Stimulated activated CD8-positive, alpha-beta memory T cell treated with anti-CD3 and anti-CD28 coated beads, Interleukin-7, amount 100 ng/mL, for 1 hour (primary cell): ENCODE measurements at places on chromosomes 5 and 9.

GRCh38 chr5:125176005-125176390 lies 429.6 kb upstream of the ZNF608 start:
- no peak for DNase-seq

DNA sequence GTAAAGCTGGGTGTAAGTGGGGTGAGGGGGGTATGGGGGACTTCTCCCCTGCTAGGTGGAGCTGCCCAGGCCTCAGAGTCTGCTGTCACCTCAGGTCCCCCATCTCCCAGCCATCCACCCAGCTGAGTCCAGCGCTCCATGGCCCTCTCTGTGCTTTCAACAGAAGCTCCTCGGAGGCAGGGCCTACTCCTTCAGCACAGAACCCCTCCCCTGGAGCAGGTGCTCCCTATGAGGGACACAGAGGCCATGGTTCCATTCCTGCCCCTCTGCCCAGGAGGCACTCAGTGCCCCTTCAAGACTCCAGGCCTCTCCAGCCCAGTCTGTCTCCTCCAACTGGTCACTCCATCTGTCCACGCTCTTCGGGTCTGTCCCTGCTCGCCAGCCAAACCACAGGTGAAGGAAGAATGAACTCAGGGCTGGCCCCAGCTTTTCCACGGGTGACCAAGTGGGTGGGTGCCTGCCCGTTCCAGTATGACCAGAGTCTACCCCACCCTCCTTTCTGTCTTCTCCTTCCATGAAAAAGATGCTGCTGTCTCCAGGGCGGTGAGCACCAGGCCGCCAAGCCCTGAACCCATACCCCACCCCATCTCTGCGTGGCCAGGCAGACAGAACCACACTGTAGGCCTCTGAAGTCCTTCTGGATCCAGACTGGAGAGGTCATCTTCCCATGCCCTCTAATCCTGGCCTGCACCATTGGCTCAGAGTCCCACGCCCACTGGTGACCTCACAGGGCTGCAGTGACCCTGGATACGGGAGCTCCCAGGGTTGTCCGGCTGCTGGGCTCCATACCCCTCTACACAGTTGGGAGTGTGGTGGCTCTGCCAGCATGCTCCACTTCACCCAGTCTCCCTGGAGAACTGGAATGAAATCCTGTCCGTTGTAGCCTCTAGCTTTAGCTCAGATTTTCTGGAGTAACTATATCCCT lies 11.9 kb downstream of the GBGT1 start:
- DNase-seq: no peak

- no peak for DNase-seq
Measured at GRCh38 chr5:180540050-180540694, 46.0 kb downstream of the CNOT6 start.

- no peak for DNase-seq
Measured at GRCh38 chr5:169583101-169583423, 511 bp upstream of the SPDL1 start.

DNA sequence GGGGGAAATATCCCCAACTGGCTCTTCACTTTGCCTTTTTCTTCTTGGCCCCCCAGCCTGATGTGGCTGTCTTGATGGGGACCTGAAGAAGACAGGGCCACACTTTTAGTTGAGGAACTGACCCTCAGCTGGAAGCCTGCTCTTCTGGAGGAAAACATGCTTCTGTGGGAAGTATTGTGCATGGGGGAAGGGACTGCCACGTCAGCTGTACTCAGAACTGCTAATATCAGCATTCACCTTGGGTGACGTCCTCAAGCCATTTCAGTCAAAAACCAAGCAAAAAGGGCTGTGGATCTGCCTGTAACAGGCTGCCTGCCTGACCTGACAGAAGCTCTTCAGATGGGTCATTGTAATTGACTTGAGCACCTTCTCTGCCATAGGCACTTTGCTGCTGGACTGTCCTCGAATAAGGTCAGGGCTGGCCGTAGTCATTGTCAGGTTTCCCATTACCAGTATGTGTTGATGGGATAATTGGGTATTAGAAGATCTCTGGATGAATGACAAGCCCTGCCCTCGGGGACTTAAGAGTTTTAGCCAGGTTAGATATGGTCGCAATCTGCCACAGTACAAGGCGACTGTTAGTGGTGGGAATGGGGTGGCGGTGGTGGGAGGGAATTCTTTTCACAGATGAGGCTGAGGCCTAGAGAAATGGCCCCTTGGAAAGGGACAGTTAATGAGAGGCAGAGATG lies 10.4 kb downstream of the RAI14 start:
- DNase-seq: no peak

- DNase-seq: no peak
Measured at GRCh38 chr5:177109810-177110209, 23.1 kb downstream of the FGFR4 start.

- no peak for DNase-seq
Measured at GRCh38 chr5:34858790-34859189, 19.8 kb downstream of the TTC23L start.

- no peak for DNase-seq
Measured at GRCh38 chr9:76266649-76267283, 127.5 kb downstream of the RFK start.

- no peak for DNase-seq
Measured at GRCh38 chr9:133468777-133469421, 9.1 kb downstream of the CACFD1 start.

- no peak for DNase-seq
Measured at GRCh38 chr5:17069995-17070511, 134.0 kb upstream of the MYO10 start.

DNA sequence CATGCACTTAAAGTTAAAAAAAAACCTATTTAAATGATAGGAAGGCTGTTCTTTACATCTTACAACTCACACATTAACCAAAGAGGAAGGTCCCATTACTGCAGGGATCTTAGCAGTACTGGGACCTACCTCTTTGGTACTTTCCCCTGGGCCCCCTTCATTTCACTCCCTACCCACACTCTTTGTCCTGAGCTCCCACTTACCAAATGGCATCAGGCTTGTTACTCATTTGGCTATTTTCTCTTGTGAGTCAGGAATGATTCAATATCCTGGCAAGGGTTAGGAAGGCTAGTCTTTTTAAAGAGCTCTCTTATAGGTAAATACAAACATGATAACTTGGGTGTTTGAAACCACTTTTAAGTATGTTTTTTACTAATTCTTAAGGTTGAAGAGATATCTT lies 117.4 kb upstream of the ELL2 start:
- no peak for DNase-seq

DNA sequence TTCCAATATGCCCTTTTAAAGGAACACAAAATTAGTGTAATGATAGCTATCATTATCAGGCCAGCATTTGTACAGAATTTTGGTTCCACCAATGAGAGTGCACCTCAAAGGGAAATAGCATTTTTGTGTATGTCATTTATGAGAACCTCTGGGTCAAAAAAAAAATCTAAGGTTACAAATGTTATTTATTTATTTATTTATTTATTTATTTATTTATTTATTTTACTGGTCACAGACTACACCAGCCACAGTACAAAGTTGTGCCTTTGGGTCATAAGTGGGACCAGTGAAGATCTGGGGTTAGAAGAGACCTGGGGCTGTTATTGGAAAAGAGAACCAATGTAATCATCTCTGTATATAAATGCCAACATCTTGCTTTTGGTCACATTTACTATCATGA lies 523.9 kb downstream of the CETN3 start:
- no peak for DNase-seq

DNA sequence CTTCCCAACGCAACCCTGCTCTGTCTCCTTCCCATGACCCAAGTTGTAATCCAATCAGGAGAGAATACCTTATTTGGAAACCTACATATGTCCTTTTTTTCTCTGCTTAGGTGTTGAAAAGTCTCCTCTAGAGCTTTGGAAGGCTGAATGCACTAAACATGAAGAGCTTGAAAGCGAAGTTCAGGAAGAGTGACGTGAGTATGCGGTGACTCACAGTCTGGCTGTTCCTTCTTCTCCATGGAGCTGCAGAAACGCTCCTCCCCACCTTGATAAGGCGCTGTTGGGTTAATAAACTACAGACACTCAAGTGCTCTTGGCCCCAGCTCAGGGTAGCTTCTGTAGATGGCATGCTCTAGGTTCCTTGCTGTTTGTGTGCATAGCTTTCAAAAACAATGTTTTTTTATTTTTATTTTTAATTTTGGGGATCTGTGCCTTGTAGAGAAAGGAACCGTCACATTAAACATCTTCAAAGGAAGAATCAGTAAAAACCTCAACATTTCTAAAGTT lies 30.7 kb downstream of the RAI14 start:
- no peak for DNase-seq

DNA sequence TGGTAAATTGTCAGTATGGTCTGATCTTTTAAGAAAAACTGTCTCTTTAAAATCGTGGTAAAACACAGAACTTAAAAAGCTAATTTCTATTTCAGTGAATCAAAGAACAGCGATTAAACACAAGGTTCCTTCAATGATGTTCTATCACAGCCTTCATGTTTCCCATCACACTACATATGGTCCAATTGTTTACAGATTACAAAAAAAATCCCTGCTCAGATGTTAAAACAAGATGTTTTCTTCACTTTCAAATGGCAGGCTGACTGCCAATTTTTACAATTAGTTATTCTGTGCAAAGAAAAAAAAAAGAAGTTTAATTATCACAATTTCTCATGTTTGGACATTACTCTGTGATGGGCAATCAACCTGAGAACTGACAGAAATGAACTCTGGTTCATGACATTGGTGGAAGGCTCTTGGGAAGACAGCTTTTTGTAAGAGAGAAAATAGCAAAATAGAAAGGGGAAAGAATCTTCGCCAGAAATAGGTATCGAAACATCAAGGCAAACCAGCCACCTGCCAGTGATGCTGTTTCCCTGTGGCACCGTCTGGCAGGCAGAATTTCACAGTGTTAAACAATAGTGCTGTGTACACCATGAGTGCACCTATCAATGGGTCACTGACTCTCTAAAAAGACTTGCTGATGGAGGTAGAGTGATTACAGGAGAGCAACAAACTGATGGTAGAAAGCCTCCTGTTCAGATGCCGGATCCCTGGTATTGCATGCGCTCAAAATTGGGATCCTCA lies 1020.0 kb upstream of the ARRDC3 start:
- no peak for DNase-seq

- no peak for DNase-seq
Measured at GRCh38 chr9:33453999-33454660, 6.7 kb upstream of the AQP3 start.

DNA sequence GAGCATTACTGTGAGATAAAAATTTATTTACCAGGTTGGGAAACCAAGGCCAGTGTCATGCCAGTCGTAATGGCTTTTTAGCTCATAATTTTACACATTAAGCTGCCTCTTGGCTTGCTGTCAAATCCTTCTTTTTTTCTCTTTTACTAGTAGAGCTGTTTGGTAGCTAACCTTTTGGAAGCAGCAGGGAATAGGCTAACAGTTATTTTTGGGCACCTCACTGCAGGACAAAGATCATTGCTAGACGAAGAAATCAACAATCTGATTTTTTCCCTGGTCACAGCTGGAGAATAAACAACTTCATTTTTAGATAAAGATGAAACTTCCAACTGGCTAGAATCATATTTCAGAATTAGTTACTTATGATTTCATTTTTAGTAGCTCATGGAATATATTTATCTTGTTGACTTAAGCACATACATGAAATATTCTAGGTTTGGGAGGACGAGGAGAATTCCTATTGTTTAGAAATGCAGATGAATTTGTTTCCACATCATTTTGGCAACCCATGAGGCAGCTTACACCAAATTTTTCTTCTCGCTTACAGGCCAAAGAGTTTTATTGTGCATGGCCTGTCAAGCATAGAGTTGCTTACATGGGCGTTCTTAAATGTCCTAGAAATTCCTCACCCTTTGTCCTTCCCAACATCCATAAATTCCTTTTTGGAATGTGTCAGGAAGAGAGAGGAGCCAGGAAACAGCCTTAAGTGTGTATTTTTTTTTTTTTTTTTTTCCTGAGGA lies 19.6 kb downstream of the TNC start:
- DNase-seq: no peak

GRCh38 chr5:76099286-76099702 lies 16.1 kb downstream of the SV2C start:
- DNase-seq: no peak

DNA sequence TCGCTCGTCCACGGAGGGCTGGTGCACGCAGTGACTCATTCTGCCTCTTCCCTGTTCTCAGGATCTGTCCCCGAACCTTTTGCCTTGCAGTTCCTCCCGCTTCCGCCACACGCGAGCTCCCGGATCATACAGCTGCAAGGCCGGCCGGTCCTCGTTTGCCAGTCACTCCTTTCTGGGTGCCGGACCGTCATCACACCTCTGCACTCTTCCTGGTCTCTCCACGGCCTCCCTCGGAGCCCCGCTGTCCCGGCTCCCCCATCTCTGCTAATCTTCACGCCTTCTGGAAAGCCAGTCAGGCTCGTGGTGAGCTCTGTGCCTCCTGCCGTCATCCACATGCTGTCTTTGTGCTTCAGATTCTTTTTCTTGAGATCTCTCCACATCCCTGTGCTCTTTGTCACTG lies 91.8 kb downstream of the STX17 start:
- DNase-seq: no peak

DNA sequence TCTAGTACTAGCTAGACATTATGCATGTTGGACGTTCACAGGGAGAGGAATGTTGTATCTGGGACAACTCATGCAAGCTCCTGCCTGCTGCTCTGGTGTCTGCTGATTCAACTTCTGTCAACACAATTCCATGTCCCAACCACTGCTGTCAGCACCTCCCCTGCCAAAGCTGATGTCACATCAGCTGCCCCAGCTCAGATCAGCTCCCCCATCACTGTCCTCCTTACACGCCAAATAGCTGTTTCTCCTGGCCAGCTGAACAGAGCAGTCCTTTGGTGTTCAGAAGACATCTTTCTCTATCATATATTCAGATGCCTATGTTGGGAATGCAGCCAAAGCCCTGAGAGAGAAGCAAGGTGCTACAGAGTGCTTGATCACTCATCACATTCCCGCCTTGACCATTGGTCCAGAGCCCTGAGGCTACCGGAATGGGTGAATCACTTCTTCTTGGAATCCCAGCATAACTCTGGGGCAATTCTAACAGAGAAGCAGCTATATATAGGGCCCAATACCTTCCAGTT lies 223.3 kb downstream of the SEC61B start:
- DNase-seq: no peak

DNA sequence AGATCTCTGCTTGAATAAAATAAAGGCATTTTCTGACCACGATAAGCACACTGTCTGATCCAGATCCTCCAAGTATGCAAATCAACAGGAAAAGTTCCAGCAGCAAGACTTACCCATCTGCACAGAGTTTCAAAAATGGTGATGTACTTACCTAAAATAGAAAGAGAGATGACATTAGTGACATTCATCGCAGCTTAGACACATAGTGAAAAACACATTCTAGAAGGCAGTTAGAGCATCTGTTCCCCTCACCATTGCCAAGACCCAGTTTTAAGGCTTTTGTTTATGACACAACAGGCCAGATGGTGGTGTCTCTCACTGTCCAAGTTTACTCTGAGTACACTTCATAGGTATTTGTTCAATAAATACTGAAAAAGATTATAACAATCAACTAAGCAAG lies 207.7 kb downstream of the PDE4D start:
- DNase-seq: no peak

- DNase-seq: no peak
Measured at GRCh38 chr5:195401-196160, 4.3 kb downstream of the LRRC14B start.

DNA sequence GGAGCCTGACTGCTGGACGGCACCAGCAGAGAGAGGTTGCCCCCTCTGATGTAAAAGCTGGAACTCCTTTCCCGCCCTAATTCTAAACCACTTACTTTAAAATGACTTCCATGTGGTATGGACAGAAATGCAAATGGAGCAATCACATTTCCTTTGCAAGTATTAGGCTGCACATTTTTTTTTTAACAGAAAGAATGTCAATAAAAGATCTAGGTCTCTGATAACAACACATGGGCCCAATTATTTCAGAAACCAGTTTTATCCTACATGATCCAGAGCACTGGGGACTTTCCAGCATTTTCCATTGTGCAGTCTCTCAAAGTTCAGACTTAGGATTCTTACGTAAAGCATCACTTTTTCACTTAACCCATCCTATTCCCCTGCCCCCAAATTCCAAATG lies 203.7 kb downstream of the NXNL2 start:
- no peak for DNase-seq
